CD4-positive, alpha-beta memory T cell (primary cell): ENCODE measurements at places on chromosomes 5 and 9.
A peak's percentile ranks its signal among the peaks of the same experiment; 100 is the strongest.

DNA sequence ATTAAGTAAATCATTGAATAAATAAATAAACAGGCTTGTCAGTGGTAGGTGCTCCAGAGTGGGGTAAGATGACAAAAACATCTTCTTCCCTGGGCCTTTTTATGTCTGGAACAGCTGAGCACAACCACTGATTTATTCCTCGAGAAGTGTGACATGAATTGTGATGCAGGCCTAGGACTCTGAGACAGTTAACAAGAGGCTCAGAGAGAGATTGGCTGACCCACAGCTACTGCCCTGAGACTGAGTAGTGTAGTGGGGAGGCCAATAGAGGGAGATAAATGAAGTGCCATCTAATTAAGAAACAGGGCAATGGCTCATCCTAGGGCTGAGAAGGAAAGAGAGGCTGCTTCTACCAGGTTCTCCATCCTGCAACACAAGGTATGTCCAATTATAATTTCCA is 369.3 kb upstream of the TRPC7 start:
- no peak for DNase-seq

DNA sequence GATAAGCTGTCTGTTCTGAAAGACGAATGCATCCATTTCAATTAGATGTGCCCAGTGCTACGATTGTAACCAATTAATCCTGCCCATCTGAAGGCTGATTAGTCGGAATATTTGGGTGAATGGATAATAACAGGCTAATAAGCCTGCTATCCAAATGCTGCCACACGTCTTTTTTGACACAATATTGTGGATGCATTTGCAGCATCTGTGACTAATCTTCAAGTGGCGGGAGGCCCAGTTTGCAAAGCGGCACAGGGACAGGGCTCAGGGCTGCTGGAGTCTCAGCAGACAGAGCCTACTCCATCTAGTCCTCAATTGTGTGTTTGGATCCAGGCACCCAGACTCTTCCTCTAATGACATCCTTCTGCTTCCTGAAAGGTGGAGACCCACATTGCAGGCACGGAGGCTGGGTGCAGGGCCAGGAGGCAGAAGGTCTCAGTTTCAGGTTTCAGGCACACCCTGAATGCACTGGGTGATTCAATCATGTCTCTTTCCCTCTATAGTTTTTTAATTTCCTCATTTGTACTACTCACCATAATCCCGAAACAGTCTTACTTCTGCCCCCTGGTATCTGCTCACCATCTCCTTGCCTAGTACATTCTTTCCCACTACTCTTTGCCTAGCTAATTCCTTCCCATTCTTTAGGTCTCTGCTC is 169.6 kb downstream of the ASTN2 start:
- DNase-seq: no peak

GRCh38 chr5:87524217-87524616 is 111.5 kb upstream of the CCNH start:
- DNase-seq: no peak

GRCh38 chr9:71758785-71759184 is 9.5 kb downstream of the CEMIP2 start:
- DNase-seq: peak; percentile 20

DNA sequence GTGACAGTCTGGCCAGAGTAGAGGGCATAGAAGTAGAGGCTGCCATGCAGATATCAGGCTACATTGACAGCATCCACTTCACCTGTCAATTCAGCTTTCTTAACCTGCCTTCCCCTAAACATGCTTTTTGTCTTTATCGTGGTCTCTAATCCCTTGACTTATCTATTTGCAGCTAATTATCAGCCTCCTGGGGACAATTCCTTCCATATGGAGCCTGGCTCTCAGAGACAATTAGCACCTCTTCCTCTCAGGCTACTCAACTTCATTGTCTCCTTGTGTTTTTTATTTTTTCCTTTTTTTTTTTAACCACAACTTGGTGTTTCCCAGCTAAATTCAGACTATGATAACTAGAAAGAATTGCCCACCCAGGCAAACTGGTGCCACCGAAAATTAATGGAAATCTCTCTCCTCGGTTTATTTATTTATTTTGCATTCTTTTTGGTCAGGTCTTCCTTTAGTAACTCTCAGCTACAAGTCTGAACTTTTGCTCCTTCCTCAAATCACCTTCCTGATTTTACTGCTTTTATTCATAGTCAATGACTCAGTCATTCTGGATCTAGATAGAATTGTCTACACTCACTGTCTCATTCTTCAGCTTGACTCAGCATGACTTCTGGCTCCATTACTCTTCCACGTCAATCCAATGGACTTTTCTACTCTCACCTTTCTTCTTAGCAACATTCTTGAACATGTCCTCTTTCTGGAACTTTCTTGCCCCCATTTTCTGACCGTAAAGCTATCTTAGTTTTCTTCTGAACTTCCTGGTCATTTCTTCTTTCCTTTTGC is 63.0 kb upstream of the BASP1 start:
- no peak for DNase-seq

- DNase-seq: no peak
These were observed 1.9 kb downstream of the LPAR1 start for GRCh38 chr9:111036429-111036789.

GRCh38 chr9:99210572-99210971 is 11.2 kb downstream of the ALG2 start:
- DNase-seq: no peak

- no peak for DNase-seq
These were observed 17.0 kb upstream of the ADAM19 start for GRCh38 chr5:157592594-157592993.

DNA sequence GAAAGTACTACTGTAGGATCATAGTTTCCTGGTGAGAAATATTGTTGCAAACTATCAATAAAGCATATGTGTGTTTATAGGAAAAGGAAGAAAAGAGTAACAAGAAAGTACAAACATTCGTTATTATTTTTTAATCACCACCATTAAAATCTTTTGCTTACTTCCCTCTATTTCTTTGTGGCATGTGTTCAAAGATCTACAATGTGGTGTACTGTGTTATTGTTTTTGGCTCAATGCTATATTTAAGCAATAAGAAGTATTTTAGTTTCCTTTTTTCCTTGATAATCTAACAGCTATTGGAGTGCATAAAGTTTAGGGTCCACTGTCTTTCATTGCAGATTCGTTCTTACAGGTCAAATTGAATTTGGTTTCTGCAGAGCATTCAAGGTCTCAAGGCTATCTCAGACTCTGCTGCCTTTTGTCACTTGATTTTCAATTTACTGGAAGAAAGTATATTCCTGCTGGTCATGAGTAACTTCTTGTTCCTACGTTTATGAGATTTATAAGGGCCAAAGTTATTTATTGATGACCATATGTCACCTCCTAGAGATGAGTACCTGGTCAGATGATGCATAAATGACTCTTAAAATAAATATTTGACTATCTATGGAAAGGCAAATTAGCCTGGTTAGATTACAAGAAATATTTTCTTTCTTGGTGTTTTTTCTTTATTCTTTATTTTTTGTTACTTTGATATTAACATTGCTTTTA is 323.0 kb downstream of the TMEM167A start:
- DNase-seq: no peak

- DNase-seq: no peak
These were observed 2.4 kb downstream of the PRRX2 start for GRCh38 chr9:129667850-129668249.

DNA sequence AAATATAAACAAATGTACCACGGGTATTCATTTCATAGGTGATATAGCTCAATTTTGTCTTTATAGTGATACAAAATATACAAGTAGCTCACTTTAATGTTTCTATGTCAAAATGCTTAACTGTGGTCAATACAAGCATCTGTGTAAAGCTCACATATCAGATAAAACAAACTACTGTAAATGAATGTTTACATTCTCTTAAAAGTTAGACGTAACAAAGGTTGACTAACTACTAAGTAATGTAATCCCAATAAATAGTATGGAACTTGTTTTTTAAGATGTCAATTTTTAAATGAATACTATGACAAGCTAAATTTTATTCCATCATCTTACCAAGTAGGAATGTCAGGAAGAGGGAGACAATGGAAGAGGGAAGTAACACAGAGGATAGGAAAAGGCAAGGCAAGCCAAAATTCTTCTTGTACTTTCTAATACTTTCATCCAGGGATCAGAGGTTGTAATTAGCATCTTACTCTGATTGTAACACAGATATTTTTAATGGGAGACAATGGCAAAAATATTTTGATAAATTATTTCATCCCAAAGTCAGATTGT is 105.5 kb downstream of the STRBP start:
- DNase-seq: no peak

DNA sequence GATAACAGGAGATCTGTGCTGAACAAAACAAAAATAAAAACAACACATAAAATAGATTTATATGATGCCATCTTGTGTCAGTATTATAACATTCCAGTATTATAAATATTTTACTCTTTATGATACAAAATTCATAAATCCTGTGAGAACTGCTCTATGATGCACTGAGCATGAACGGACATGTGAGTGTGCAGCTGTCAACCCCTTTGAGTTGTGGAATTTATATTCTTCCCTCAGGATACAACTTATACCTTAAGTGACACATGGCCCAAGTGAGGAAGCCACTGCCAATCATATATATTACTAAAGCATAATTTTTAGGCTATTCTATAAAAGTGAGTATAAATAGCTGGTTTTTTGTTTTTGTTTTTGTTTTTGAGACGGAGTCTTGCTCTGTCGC is 116.0 kb upstream of the OR13F1 start:
- DNase-seq: no peak

DNA sequence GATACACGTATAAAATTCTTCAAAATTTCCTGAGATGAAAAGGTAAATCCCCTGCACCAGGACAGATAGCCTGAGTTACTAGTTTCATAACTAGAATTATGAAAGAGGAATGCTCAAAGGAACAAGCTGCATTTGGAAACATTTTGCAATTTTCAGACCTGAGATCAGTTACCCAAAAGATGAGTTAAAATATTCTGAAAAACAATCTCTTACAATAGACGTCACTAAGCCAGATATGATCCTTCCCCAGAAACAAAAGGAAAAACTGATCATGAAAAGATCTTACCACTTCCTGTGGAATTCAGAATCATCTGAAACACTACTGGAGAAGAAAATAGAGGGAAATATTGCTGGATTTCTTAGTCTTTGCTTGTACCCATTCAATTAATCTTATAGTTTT is 204.7 kb downstream of the ARRDC3 start:
- DNase-seq: no peak

GRCh38 chr9:77770340-77770739 is 122.2 kb upstream of the GNA14 start:
- DNase-seq: no peak

DNA sequence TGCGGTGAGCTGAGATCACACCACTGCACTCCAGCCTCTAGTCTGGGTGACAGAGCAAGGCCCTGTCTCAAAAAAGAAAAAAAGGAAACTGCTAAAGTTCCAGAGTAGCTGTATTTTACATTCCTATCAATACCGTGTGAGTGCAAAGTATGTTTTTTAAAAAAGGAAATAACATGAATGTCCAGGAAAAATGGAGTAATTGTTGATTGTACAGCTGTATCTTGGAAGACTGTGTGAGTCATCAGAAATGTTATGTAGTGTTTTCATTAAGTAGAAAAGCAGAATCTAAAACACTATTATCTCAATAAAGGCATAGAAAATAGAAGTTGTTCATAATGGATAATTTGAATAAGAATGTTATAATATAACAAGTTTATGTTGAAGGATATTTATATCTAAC is 53.9 kb downstream of the ZCCHC7 start:
- no peak for DNase-seq
